ENCODE measurements at places on chromosomes 11 and 22.
A peak's percentile ranks its signal among the peaks of the same experiment; 100 is the strongest.

- DNase-seq: no peak
Observed at GRCh38 chr11:134883484-134883883, 471.4 kb upstream of the B3GAT1 start.

GRCh38 chr11:43944761-43945311, 2.4 kb downstream of the C11orf96 start:
- peak; percentile 67 for DNase-seq

GRCh38 chr11:75598900-75599299, 36.8 kb downstream of the SERPINH1 start:
- DNase-seq: no peak

GRCh38 chr22:35868938-35869337, 151.3 kb downstream of the APOL5 start:
- no peak for DNase-seq

- DNase-seq: no peak
Observed at GRCh38 chr11:129410395-129410960, 34.8 kb downstream of the BARX2 start.

GRCh38 chr11:3865388-3866193, 10.1 kb downstream of the STIM1 start:
- DNase-seq: no peak

DNA sequence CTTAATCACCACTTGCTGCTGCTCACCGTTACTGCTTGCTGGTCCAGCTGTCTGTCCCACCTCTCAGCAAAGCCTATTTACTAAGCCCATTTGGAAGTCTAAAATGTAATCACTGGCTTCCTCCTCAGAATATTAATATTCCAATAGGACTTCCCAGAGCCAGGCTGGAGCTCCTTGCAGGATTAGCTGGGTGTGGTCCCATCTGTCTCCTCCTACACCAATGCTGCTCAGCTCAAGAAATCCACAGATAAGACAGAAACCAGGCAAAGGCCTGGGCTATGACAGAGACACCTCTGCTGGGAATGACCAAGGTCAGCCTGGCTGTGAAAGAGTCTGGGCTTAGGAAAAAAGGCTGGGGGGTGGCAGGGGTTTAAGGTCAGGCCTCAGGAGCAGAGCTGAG, 317.8 kb downstream of the BUD13 start:
- DNase-seq: no peak

- DNase-seq: no peak
Observed at GRCh38 chr11:20080032-20080685, 80.1 kb downstream of the DBX1 start.

- DNase-seq: no peak
Observed at GRCh38 chr11:95318498-95318897, 87.5 kb upstream of the SESN3 start.

DNA sequence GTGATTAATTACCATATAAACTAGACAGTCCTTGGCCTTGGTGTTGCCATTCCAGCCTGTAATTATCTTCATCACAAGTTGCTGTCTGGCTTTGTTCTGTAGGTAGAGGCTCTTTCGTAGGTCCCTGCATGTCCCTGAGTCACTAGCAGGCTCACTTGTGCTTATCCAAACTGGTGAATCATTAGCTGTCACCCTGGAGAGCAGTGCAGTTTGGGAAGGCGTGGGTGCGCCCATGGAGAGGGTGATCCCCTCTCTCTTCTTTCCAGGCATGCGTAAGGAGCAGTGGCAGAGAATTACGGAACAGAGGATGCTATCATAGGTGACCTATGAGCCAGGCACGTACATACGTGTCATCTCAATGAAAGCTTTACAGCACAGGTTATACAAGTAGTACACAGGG, 11.0 kb upstream of the EHF start:
- DNase-seq: no peak

GRCh38 chr11:30585125-30585891, 845 bp downstream of the MPPED2 start:
- no peak for DNase-seq

DNA sequence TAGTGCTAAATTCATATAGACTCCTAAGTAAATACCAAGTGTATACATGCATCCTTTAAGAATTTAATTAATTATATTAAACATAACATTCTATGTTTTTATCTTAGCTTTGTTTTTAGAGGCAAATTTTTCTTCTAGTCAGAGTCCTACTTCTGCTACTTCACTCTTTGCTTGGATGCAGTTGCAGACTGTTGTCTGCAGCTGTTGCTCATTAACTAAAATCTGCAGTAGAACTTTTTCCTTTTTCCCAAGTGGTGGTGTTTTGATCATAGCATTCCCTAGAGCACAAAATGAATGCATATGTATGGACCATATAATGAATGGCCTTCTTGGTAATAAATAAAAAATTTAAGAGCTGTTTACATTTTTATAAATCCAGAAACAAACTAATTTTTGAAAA, 198.3 kb downstream of the CASP12 start:
- DNase-seq: no peak

DNA sequence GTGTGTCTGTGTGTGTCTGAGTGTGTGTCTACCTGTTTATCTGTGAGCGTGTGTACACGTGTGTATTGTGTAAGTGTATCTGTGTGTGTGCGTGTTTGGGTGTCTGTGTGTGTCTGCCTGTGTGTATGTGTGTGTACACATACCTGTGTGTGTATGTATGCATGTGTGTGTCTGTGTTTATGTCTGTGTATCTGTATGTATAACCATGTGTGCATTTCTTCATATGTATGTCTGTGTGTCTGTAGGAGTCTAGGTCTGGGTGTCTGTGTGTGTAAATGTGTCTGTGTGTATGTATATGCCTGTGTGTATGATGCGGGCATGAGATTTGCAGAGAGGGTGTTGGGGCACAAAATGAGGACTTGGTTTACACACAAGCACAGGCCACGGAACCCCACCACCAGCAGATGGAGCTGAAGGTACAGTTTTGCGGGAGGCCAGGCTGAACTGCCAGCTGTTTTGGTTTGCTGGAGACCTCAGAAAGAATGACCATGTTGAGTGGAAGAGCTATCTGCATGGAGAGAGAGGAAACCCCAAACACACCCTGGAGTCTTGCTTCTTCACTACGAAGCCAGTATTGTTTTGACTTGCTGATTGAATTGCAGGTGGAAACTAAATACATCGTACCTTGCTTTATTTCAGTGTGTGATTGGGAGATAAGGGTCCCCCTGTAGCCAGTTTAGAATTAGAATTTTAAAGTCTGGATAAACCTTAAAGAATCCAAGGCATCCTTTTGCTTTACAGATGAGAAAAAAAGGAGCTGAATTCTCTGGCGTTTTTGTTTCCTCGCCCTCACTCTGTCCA, 497.2 kb downstream of the NTM start:
- DNase-seq: no peak

DNA sequence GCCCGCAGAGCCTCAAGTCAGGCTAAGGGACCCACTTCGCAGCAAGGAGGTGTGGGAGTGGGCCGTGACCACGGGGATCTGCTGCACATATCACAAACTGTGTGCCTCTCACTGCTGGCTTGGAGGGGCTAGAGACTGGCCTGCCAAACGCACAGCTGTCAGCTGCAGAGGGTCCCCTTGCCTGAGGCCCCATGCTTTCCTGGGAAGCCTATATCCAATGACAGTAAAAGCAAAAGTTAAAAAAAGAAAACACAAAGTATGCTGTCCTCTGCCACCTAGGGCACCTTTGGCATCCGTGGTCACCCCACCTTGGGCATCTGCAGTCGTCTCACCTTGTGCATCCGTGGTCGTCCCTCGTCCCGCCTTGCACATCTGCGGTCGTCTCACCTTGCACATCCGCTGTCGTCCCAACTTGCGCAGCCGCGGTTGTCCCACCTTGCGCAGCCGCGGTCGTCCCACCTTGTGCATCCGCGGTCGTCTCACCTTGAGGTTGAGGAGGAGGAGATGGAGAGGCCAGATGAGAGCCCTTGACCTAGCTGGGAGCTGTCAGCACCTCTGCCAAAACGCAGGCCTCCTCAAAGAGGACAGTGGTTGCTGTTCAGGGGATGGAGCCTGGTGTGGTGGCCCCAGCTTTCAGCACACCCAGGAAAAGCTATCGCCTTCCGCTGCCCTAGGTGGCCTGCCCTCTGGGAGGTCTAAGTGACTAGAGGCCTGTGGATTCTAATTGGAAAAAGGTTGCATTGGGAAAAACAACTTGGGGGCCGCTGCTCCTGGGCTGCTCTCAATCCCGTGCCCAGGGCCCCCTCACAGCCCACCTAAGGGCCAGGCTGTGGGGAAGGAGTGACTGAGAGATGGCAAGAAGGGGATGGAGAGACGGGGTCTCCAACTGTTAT, 90.5 kb downstream of the MYEOV start:
- no peak for DNase-seq

DNA sequence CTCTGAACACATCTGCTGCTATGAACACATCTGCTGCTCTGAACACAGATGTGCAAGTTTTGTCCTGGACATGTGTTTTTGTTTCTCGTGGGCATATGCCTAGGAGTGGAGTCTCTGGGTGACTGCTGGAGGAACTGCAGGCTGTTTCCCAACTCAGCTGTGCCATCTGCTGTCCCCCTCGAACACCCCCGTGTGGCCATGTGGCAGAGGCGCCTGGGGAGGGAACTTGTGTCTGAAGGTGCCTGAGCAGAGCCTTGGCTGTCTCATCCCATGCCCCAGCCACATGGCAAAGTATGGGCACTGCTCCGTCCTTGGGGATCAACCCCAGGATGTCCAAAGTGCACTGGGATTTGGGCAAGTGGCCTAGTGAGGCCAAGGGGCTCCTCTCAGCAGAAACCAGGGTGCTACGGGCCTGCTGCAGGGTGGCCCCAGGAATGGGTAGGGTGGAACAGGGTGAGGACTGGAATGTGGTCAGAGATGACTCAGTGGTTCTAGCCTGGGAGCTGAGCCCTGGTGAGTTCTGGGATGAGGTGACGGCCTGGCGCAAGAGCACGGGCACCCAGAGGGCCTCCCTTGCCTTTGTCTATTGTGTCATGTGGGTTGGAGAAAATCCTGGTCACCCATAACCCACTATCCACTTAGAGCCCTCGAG, 14.7 kb downstream of the GATD1 start:
- DNase-seq: peak; percentile 16

DNA sequence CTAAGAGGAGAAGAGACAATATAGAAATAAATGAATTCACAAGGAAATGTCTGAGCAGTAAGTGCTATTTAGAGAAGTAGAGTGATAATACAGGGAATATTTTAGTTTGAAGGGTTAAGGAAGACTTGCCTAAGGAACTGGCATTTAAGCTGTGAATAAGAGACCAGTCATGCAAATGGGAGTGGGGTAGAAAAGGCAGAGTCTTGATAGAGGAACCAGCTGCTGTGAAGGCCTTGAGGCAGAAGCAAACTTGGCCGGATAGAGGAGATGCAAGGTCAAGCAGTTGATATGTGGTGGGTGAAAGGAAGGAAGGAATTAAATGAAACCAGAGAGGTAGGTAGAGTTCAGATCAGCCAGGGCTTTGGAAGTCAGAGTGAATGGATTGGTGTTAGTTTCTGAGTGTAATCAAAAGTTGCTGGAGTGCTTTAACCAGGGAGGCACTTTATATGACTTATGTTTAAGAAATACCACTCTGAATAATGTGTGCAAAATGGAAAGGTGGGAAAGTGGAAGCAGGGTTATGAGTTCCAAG, 198.4 kb upstream of the SESN3 start:
- DNase-seq: no peak

DNA sequence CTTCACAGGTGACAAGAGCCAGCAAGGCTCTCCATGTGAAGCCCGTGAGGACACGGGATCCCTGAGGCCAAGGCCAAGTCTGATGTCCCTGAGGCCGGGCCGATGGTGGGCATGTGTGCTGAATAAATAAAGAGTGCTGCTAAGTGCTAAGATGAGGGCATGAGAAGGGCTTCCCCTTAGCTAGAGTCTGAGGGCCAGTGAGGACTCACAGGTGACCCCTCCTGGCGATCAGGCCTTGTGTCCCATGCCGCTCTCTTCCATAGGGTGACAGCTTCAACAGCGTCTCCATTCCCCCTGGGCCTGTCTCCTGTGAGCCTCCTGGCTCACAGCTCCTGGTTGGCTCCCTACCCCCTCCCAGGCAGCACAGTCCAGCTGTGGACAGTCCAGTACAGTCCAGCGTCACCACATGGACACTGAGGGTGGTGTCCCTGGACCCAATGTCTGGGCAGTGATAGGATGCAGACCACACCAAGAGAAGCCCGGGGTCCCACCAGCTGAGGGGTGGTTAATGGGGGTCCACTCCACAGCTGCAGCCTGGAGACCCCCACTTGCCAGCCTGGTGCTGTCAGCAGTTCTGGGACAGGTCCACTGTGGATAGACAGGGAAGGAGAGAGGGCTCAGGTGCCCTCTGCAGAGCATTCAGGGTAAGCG, 1033.2 kb downstream of the TBC1D22A start:
- no peak for DNase-seq

- no peak for DNase-seq
Observed at GRCh38 chr11:34068111-34068510, 16.6 kb downstream of the CAPRIN1 start.

DNA sequence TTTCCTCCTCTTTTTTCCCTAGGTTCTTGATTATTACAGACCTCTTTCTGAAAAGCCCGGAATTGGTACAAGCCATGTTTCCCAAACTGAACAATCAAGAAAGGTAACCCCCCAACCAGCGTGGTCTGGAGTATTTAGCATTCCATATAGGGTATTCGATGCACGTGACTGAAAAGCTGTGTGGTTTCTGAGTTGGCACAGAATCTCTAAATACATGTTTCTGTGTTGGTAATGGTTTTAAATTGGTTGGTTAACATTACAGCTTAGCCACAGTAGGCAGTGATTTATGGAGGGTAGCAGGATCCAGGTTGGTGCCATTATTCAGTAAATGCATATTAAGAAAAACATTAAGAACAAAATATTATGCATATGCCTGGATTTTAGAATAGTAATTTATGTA, 46.8 kb downstream of the ATXN10 start:
- DNase-seq: no peak

DNA sequence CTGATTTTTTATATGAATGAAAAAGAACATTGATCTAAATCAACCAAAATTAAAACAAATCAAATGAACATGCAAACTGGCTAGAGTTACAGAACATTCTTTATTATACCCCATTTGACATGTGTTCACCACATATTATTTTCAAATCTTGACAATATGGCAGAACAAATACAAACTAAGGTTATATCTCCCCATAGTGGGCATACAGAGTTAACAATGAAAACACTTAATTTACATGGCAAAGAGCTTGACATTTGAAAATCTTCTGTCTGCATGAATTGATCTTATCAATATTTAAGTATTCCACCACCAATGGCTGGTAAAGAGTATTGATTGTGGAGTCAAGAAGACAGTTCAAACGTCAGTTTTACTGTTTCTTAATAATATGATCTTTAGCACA, 197.9 kb upstream of the ANO3 start:
- DNase-seq: no peak
